ENCODE measurements at places on chromosomes 12 and 14. TPM values are rescaled to one million over a fixed set of nuclear protein-coding genes. Genes with fewer than 3 reads are reported as not detected.

DNA sequence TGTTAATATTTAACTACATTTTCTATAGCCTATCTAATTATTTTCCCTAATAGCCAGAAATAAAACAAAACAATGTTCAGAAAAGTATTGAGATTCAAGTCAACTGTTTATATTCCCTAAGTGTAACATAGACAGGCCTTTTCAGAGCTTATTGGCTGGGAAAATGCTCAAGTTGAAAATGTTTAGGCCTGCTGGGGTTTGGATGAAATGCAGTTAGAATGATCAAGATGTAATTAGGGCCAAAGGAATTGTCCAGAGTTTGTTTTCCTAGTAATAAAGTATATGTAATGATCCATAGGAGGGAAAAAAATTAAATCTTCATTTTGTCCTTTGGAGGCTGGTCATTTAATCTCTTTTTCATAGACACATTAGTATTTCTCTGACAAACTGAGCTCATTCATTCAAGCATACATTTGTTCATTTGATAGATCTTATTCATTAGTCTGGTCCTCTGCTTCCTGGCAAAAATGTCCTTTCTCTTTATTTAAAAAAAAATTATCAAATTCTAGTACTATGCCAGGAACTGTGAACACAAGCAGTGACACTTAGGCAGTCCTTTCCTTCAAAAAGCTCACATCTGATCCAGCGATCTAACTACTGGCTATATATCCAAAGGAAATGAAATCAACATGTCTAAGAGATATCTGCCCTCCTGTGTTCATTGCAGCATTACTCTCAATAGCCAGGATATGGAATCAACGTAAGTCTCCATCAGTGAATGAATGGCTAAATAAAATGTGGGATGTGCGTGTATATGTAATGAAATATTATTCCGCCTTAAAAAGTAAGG, 40.1 kb upstream of the NEDD1 start:
- no peak for DNase-seq

Gene GLRX5
- total RNA-seq = 38.1 TPM

- no peak for DNase-seq
Measured at GRCh38 chr14:24506443-24506842, 1.6 kb downstream of the CMA1 start.

DNA sequence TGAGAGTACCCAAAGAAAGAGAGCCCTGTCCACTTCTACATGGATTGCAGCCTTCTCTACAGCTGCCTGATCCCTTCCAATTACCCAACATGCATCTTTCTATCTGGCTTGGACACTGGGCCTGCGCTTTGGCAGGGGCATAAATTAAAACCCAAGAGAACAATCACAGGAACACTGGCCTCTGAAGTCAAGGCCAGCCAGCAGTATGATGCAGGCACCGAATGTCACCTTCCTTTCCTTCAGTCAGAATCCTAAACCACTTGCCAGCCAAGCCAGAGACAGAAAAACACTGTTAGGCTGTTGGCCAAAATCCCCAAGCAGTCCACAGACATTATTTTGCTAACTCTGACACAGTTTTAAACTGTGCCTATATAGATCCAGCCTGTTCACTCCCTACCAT, 113.7 kb downstream of the DUSP6 start:
- DNase-seq = no peak

Gene SLC7A7
- not detected for total RNA-seq

DNA sequence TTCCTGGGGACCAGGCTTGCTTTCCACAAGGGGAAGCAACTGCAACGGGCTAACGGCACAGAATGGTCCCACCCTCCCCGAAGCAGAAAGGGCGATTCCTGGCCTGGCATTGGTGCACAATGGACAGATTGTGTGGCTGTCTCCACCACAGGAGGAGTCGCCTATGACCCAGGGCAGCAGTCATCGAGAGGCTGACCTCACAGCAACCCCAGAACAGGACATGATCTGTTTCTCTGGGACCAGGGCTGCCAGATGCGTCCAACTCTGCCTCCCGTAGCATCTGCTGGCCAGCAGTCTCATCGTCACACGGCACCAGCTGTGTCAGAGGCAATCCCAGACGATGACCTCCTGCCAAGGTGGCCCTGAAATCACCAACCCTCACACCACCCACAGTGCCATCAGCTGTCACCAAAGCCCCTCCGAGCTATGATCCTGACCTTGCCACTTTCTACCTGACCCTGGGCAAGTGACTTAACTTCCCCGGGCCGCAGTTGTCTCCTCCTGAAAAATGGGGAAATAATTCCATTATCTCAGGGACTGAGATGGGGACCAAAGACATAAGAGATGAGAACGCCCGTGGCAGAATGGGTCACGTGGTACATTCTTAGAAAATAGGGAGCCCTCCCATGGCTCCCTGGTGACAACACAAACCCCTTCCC, 86.7 kb downstream of the CHGA start:
- DNase-seq = peak; percentile 65

Gene OTUB2
- 1.2 TPM for total RNA-seq

Measured in MG63 (cell line).